ENCODE measurements at places on chromosomes 12 and 14.

- DNase-seq, result peak; percentile 13
These were observed 33.4 kb downstream of the ANO4 start for GRCh38 chr12:100827901-100828520.

- peak; percentile 41 for DNase-seq
These were observed 103.9 kb upstream of the MYL2 start for GRCh38 chr12:111024205-111024801.

DNA sequence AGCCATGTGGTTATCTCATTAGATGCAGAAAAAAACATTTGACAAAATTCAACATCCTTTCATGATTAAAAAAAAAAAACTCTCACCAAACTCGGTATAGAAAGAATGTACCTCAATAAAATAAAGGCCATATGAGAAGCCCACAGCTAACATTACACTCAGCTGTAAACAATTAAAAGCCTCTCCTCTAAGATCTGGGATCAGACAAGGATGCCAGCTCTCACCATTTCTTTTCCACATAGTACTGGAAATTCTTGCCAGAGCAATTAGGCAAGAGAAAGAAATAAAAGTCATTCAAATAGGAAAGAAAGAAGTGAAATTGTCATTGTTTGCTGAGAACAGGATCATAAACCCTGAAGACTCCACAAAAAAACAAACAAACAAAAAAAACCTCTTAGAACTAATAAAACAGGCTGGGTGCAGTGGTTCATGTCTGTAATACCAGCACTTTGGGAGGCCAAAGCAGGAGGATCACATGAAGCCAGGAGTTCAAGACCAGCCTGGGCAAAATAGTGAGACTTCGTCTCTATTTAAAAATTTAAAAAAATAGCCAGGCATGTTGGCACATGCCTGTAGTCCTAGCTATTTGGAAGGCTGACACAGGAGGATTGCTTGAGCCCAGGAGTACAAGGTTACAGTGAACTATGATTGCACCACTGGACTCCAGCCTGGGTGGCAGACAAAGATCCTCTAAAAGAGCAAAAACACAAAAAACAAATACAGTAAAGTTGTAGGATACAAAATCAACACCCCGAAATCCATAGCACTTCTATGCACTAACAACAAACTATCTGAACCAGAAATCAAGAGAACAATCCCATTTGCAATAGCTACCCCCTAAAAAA is 114.4 kb downstream of the FOXA1 start:
- no peak for DNase-seq

DNA sequence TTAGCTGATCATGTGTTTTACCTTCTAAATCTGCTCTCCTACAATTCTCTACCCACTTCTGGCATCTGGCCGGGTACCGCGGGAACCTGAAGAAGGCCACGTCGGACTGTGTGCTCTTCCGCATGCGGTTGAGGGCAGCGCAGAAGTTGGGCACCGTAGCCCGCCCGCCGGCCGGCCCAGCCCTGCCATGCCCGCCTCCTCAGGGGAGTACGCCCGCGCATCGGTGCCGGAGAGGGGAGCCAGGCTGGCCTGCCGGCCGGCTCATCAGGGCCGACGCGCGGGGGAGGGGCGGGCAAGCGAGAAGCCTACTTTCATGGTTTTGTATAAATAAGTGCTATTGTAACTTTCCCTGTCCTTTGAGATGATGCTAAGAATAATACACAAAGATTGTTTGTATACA is 19.9 kb upstream of the ADAMTS20 start:
- DNase-seq, result peak; percentile 25

DNA sequence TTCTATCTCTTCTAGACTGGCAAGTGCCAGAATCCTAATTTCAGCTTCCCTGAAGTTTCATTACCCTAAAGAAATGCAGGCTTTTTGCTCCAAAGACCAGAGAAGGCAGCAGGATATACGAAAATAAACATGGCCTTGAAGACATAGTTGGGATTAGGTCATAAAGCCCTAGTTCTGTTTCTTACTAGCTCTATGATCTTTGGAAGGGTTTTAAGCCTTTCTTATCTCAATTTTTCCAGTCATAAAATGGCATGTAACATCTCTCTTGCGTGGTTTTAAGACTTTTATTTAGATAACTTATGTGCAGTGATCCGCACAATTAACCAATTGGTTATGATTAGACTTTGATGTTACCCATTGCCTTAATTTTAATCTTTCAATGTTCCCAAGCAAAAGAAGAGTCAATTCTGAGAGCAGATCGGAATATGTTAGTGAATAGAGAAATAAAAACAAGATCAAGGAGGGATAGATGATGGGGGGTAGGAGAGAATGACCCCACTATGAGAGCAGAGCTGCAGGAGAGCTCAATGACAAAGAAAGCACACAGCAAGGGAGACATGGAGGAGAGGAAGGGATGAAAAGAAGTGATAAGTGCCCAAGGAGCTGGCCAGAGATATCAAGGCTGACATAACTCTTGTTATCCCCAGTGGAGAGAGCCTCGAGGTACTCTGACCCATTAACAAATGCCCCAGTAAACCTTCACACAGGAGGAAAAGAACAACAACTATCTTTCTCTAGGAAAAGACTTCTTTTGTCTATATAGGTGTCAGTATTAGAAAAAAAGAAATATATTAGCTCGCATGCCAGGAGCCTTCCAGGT is 53.0 kb upstream of the ANP32D start:
- no peak for DNase-seq

DNA sequence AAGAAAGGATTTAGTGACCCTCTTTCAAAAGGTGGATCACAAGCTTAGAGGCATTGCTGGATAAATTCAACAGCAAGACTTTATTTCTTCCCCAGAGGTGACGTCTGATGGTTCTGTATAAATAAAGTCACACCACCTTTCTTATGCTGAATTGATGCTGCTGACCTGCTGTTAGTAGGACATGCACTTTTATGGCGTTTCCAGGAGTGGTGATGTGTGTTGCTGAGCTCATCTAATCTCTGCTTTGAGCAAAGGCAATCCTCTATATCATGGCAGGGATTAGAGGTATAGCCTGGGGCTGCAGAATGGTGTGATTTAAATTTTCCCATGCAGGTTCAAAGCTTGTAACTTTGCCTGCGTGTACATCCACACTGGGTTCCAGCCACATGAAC is 94.9 kb downstream of the ETV6 start:
- DNase-seq, result no peak

DNA sequence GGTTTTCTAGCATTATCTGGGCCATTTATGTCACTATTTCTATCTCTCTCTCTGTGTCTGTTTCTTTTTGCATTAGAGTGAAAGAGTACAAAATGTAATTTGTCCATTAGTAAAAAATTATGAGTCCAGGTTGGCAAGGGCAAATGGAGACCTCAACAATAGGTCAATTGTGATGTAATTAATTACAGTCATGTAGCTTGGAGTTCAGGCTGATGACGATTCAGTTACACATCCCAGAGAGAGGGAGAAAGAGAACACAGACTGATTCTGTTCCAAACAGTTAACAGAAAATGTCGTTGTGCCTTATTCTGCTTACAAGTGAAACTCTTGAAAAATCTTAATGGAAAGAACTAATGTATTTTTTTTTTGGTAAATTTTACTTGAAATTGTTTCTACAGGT is 83.3 kb downstream of the ATXN7L3B start:
- DNase-seq, result no peak

DNA sequence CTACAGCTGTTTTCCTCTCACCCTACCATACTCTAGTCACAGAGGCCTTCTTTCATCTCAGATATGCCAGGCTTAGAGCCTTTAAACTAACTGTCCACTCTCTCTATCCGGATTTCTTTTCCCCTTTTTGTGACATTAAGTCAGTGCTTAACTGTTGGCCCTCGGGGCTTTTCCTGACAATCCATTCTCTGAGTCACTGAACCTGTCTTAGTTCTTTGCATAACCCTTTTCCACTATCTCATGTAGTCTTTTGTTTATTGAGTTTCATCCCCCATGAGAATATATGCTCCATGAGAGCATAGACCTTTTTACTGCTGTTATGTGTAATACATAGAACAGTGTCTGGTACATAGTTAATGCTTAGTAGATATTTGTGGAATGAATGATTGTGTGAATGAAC is 68.7 kb downstream of the PLEKHA5 start:
- DNase-seq, result no peak

DNA sequence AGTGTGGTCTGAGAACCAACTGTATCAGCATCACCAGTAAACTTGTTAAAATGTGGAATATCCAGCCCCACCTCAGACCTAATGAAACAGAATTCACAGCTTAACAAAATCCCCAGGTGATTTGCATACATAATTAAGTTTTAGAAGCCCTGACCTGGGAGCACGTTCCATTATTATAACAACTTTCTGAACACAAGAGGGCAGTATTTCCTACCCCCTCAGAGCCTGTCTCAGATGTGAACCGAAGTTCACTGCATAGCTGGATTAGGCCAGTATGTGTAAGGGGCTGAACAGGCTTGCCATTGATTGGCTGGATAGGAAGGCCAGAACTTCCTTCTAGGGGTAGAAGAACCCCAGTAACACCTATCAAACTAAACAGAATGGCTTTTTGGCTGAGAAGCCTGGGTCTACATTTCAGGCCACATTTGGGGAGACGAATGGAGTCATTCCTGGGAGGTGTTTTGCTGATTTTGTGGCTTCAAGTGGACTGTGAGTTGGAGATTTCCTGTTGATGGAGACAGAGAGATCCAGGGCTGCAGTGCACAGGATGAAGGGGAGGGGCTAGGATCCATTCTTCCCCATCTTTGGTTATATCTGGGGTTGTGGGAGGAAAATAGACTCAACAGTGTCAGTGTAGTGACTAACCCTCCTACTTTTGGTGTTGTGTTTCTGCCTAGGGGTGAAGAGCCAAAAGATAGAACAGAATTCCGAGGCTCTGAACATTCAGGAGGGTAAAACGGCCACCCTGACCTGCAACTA is 94.7 kb upstream of the OR4E1 start:
- DNase-seq, result no peak

- DNase-seq, result no peak
These were observed 20.5 kb upstream of the TMCC3 start for GRCh38 chr12:94670898-94671297.

DNA sequence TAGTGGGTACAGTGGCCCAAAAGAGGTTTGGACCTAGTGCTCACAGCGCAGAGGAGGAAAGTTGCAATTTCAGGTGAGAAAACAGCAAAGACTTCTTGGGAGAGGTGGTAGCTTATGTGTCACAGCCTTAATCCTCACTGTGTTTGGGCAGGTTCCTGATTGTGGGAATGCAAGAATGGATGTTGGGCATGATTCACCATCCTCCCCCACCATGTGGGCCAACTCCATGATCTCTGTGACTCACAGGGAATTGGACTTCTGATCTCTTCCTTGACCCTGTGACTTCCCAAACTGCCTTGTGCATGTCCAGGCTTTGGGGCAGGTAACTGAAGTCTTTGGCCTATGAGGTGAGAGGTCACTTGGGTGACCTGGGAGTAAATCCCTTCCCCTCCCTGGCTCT is 1.8 kb upstream of the CHST11 start:
- DNase-seq, result no peak

DNA sequence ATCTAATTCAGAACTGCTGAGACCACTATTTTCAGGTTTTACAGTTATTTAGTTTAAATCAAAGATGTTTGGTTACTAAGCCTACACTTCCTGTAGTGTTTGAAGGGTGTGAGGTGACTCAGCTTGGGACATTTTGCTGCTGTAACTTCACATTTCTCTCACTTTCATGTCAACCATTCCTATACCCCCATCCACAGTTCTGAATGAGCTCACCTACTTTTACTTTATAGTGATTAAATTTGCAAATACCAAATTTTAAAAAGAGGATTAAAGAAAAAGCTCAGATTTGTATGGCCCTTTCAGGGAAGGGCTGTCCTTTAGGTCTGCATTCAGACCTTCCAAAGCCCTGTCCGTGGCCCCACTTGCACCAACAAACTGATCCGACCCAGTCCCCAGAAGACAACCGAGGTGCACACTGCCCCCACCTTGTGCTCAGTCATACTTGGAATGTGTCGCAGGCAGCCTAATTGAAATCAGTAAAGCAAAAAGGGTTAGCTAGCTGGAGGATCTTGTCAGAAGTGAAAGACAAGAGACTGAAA is 174.4 kb downstream of the MON2 start:
- DNase-seq, result no peak

DNA sequence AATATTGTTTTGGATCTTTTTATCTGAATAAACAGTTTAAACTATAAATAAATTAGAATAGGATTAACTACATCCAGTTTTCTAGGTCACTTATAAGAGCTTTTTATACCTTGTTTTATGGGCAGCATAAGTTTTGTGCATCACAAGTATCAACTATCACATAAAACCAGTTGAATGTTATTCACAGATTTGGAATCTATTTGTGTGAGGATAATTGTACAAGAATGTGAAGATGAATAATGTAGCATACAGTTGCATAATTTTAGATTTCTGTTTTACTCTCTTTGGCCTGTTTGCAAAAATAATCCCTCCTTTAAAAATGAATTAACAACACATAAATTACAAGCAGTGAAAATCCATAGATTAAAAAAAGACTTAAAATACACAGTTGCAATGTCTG is 88.8 kb downstream of the SCFD1 start:
- no peak for DNase-seq

DNA sequence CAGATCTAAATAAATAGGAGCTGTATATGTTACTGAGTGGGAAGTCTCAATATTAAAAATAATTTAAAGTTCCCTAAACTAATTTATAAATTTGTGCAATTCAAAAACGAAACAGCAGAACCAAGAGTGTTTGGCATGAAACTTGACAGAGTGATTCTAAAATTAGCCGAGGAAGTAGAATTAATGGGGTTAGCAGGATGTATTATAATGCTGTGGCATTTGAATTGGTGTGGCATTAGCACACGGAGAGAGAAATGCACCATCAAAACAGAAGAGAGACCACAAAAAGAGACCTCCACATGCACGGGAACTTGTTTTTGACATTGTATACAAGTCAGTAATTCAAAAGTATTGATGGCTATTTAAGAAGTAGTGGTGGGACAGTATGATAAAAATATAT is 366.0 kb upstream of the RGS6 start:
- DNase-seq, result no peak

DNA sequence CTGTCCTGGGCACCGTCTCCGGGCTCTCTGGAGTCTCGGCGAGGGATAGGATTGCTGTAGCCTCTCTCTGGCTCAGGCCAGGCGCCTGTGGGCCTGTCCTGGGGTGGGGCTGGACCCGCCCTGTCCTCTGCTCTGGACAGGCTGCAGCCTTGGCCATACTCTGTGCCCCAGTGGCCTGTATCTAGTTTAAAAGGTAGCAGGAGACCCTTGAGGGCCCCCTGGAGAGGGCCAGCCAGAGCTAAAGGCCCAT is 1.8 kb downstream of the KIF26A start:
- DNase-seq, result no peak

DNA sequence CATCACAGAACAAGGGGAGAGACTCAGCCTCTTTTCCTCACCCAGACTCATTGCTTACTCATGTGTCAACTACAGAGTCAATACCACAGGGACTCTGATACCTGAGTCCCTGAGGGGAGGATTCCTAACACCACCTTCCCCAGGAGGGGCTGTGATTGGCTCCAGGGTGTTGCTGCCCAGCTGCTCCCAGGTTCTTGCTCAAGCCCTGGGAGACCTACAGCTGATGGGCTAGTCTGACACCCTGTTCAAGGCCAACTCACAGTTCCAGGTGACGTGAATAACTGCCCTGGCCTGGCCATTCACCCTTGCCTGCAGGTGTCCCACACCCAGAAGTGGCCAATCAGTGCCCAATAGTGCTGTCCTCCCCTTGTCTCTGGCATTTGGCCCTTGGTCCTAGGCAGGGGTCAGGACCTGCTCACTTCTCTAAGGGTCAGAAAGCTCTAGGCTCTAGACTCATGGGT is 8.6 kb downstream of the SPRYD4 start:
- peak; percentile 94 for DNase-seq

GRCh38 chr12:66341126-66341525 is 38.8 kb downstream of the HELB start:
- no peak for DNase-seq

- no peak for DNase-seq
These were observed 23.3 kb downstream of the INSM2 start for GRCh38 chr14:35557221-35557747.

Measured in pancreas (tissue), 10 donors.